ENCODE measurements at places on chromosomes 12 and 14. TPM values are rescaled to one million over a fixed set of nuclear protein-coding genes. Genes with fewer than 3 reads are reported as not detected.

- H3K36me3 ChIP-seq = peaks cover 5% of the 10 kb centered on the region
- no peak overlapping the region for H3K4me3 ChIP-seq
- H3K27ac ChIP-seq = no peak overlapping the region
Observed at GRCh38 chr12:89493670-89494302, 30.8 kb downstream of the GALNT4 start.

GRCh38 chr14:102497998-102498677, 11.4 kb downstream of the ANKRD9 start:
- no peaks in the 10 kb centered on the region for H3K27me3 ChIP-seq
- peak; percentile 68 for DNase-seq
- no peaks in the 10 kb centered on the region for H3K36me3 ChIP-seq
- no peaks in the 10 kb centered on the region for H3K4me1 ChIP-seq
- peak overlapping the region; percentile 49 for H3K27ac ChIP-seq

GRCh38 chr14:48398675-48399282, 723.4 kb upstream of the MDGA2 start:
- H3K27ac ChIP-seq = no peak overlapping the region
- H3K4me1 ChIP-seq = peaks cover 43% of the 10 kb centered on the region
- DNase-seq = no peak
- no peaks in the 10 kb centered on the region for H3K27me3 ChIP-seq
- H3K36me3 ChIP-seq = peaks cover 13% of the 10 kb centered on the region
- no peak overlapping the region for H3K4me3 ChIP-seq

The TSPAN19 gene
- not detected for total RNA-seq

The PRH2 gene
- total RNA-seq = not detected

The USP44 gene
- total RNA-seq = 120 TPM

Data from WTC11 (cell line).